Inflammatory macrophage treated with lipopolysaccharide for 1 hour (primary cell): ENCODE measurements at places on chromosomes 5 and 9.

- DNase-seq: no peak
Observed at GRCh38 chr5:27392716-27393115, 354.3 kb upstream of the CDH9 start.

DNA sequence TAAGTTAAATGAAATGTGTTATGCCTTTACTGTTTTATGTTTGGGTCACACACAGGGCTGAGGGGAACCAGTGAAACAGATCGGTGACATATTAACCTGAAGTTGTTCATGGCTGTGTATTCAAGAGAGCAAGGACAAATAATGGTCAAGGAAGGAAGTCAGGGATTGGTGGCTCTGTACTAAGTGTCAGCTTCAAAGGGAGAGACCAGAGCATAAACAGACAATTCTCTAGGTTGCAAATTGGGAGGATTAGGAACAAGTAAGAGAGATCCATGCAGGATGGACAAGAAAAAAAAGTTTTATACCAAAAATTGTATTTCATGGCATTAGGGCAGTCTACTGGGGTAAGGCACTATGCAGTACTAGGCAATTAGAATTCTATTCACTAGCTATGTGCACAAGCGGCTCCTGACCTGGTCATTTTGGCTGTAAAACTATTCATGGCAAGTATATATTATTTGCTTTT lies 156.3 kb downstream of the PLPPR1 start:
- no peak for DNase-seq

DNA sequence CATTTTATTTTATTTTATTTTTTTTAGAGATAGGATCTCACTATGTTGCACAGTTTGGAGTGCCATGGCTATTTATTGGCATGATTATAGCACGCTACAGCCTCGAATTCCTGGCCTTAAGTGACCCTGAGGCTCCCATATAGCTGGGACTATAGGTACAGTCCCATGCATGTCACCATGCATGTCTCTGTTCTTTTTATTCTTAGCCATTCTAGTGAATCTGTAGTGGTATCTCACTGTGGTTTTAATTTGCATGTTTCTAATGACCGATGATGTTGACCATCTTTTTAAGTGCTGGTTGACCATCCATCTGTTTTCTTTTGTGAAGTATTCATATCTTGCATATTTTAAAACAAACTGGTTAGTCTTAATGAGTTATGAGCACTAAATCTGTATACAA lies 76.1 kb downstream of the SLC44A1 start:
- DNase-seq: no peak

- no peak for DNase-seq
Observed at GRCh38 chr5:77709993-77710685, 66.0 kb downstream of the TBCA start.

DNA sequence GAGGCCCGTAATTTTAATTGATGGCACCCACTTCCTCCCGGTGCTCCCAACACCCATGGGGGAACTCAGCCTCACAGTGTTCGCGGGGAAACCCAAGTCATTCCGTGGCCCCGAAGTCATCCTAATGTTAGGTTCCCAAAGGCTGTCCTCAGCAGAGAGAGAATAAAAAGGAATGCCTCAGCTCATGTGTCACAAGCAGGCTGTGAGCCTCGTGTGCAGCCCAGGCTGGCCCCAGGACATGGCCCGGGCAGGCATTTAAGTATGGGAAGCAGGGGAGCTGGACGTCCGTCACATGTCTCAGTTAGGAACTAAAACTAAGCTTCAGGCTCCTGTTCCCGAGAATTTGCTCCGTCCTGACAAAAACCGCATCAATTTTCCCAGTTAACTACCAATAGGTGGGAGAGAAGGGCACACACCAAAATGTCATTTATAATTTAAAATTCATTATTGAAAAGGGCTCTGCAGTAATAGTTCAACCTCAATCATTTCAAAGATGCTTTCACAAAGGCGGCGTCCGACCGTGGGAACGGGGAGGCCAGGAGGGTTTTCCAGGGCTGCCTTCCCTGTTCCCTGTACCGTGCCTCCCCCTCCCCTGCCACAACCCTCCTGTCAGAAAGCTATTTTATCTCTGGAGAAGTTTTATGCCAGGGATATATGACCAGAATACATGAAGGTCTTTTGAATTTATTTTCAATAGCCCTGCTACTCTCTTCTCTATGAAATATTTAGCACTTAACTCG lies 137.3 kb downstream of the FSTL4 start:
- DNase-seq: no peak
